ENCODE measurements at places on chromosomes 1 and 21.

DNA sequence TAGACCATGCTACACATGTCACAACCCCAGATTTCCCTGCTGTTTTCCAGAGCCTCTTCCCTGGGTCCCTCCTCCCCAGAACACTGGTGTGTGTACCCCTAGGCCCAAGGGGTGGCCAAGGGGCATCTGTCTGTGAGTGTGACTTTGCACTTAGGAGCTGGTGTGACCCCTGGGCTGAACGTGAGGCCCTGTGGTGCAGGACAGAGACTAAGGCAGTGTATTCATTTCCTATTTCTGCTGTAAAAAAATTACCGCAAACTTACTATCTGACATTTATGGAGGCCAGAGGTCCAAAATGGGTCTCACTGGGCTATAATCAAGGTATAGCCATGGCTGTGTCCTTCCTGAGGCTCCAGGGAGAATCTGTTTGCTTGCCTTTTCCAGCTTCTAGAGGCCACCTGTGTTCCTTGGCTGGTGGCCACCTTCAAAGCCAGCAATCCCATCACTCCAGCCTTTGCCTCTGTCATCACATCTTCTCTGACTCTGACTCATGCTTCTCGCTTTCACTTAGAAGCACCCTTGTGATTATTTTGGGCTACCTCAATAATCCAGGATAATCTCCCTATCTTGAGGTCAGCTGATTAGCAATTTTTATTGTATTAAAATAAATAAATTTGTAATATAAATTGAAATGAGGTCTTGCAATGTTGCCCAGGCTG lies 24.0 kb upstream of the ELOA start:
- DNase-seq, result no peak

GRCh38 chr1:147794570-147794969 lies 34.2 kb upstream of the GJA5 start:
- no peak for DNase-seq

- DNase-seq, result no peak
Observed at GRCh38 chr1:98078596-98078995, 157.8 kb upstream of the DPYD start.

- no peak for DNase-seq
Observed at GRCh38 chr1:14699620-14700019, 101.1 kb downstream of the KAZN start.

GRCh38 chr1:93753791-93754763 lies 72.4 kb upstream of the BCAR3 start:
- no peak for DNase-seq

- no peak for DNase-seq
Observed at GRCh38 chr1:208541225-208541855, 297.2 kb upstream of the PLXNA2 start.

GRCh38 chr1:18201997-18202719 lies 94.6 kb downstream of the IGSF21 start:
- no peak for DNase-seq

DNA sequence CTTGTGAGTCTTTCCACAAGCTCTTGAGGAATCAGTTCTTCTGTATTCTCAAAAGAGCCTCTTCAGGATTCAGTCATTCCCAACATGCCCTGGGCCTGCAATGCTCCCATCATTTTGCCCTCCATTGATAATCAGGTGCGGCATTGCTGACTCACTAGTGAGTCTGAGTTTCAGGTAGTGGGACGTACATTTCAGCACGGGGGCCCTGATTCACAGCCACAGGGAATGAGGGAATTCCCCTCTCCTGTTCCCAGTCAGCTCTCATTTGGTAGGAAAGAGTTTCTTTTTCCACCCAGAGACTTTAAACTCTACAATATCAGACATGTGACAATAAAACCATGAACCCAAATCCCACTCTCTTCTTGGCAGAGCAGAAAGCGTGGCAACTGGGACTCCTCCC lies 3.7 kb upstream of the IRF6 start:
- no peak for DNase-seq

GRCh38 chr1:114718661-114719423 lies 2.3 kb upstream of the NRAS start:
- no peak for DNase-seq

DNA sequence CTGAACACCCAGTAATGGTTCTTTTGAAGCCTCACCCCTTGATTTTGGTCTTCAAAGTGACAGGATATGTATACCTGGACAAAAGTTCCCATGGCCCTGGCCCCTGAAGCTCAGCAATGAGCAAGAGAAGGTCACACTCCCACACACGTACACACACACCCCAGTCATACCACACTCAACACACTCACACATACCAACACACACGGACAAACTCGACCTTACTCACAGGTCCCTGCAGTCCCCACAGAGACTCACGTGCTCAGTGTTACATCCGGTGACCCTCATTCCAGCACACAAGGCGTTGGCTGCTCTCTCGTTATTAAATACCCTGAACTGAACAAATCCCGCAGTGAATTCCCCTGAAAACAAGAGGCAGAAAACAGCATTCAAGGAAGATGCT lies 5.9 kb downstream of the ITLN1 start:
- DNase-seq, result no peak

- DNase-seq, result no peak
Observed at GRCh38 chr1:153776352-153776751, 1.1 kb downstream of the SLC27A3 start.

- no peak for DNase-seq
Observed at GRCh38 chr1:96020378-96020777, 701.2 kb upstream of the PTBP2 start.

GRCh38 chr1:181779343-181779742 lies 282.2 kb downstream of the ZNF648 start:
- DNase-seq, result no peak

DNA sequence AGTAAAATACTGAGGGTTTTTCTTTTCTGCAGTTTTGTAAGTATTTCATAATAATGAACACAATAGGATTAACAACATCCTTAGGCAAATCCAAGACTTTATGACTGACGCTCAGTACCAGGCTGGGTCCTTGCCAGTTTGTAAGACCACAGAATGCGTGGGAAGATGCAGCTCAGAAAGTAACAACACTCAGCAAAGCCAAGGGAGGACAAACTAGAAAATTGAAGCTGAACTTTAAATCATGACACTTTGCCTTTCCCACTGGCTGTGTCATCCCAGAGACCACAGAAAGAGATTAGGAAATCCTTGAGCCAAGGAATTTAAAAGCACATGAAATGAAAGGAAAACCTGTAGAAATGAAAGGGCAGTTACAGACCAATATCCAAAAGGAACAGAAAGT lies 426.3 kb upstream of the CHRM3 start:
- no peak for DNase-seq

DNA sequence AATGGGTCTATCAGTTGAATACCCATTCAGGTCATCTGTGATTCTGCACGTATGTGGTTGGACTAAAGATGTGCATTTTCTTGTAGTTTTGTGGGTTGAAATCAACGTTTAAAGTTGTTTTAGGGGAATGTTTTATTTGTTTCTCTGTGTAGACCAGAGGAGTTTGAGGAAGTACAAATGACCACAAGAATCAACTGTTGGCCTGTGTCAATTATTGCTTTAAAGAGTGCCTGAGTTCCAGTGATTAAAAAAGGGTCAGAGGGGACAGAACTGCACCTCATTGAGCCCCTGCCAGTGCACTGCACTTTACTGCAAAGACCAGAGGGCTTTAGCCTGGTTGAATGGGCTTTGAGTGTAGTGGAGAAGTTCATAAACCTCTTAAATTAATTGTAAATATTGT lies 190.3 kb downstream of the VPS13D start:
- DNase-seq, result no peak

- DNase-seq, result no peak
Observed at GRCh38 chr1:225595974-225596551, 56.9 kb downstream of the ENAH start.

- no peak for DNase-seq
Observed at GRCh38 chr1:16903458-16903796, 7.6 kb downstream of the RNU1-2 start.

DNA sequence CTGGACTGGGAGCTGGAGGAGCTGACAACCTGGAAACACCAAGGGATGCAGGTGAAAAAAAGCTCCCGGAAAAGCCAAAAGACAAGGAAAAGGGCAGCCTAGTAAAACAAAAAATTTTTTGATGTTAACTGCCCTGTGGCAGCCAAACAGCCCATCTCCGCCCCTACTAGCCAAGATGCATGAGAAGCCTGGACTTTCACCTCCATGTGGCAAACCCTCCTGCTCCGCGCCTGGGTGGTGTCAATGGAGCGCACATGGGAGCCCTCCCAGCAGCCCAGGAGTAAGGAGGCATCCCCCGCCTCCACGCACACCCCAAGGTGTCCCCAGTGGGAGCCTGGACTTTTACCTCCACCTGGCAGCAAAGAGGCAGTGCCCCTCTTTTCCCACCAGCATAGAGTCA lies 30.5 kb downstream of the LEMD1 start:
- no peak for DNase-seq

DNA sequence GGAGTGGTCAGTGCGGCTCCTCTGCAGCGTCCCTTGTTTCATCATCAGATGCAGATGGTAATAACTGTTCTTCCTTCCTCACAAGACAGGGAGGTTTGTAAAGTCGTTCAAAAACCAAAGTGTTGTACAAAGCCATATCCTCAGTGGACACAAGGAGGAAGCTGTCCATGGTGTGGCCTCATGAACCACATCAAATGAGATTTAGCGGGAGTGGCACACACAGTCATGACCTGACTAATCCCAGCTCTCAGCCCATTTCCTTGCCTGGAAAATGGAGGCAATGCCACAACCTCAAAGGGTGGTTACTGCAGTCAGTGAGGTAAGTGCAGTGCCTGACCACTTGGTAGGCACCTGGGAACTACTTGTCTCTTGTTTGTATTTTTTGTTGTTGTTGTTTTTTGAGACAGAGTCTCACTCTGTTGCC lies 13.4 kb downstream of the ENTREP3 start:
- no peak for DNase-seq

GRCh38 chr1:174239541-174239940 lies 80.2 kb downstream of the RABGAP1L start:
- DNase-seq, result no peak

DNA sequence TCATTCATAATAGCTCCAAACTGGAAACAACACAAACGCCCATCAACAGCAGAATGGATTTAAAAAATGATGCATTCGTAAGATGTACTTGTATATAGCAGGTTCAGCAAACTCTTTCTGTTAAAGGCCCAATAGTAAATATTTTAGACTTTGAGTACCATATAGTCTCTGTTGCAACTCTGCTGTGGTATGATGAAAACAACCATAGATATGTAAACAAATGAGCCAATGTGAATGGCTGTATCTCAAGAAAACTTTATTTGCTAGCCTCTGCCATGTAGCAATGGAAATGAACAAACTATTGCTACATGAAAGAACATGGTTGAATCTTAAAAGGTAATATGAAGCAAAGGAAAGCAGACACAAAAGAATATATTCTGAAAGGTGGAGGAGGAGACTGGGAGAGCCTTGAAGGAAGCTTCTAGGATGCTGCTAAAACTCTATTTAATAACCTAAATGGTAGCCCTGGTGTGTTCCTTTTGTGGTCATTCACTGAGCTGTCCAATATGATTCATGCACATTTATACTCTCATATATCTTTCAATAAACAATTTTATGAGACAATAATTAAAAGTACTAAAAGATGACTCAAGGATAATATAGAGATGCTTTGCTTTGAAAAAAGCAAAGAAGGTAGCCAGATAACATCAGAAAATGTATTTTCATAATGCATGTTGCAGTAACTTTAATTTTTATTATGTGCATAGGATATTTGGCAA lies 29.1 kb upstream of the FMO3 start:
- no peak for DNase-seq

DNA sequence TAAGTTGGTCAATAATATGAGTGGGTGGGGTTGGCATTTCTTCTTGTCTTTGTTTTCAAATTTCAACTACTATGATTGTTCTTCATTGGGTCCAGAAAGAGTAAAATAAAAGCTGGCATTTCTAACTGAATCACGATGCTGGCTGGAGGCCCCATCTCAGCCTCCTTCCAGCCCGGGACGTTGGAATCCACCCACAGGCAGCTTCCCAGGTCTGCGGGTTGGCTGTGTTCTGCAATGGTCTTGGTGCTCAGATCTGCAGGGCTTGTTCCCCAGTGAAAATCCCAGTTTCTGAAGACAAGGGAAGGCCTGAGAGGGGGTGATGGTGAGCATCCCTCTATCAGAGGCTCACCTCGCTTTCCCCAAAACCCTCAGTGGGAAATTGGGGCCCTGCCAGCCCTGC lies 54.7 kb upstream of the ARHGEF16 start:
- DNase-seq, result no peak

DNA sequence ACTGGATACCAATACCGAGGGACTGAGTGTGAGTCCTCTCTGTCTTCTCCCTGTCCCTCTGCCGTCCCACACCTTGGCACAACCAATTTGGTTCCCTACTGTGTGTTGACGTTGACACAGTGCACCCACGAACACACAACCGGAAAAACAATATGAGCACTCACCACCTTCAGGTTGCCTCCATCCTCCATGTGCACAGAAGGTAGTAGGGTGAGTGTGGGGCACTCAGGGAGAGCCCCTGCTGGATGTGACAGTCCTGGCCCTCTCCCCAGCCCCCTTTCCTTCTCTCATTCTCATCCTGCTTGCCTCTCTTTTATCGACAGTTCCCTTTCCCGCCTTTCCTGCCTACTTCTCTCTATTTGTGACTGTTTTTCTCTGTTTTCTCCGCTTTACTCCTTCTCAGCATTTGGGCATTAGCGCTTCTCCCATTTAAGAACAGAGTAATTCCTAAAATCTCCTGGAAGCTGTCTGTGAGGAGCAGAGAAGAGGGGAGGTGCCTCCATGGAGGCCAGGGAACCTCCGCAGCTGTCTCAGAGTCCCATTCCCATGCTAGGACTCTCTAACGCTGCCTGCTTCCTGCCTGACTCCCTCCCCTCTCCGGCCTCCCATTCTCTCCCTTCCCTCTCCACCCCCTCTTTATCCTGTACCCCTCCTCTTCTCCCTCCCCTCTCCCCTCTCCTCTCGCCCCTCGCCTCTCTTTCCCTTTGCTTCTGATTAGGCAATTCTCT lies 16.4 kb downstream of the CADM3 start:
- no peak for DNase-seq

DNA sequence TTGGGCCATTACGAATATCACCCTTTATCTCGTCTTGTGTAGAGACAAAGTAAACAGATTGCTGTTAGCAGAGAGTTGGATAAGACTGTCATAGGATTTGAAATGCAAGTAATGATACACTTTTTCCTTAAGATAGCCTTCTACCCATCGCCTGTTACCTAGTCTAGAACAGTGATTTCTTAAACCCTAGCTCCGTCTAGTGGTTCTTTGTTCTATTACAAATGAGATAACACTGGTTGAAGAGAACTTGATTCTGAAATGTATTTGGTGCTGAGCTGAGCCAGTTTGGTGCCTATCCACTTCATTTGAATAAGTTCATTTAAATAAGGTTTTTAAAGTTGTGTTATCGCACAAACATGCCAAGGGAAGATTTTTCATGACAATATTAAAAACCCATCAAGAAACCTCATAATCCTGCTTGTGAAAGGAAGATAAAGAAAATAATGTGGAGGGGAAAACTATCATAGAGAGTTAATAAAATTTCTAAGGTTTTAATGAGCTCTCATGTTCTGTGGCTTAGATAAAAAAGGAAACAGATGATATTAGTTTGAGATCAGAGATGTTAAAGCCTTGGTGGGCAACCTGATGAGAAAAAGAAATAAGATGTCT lies 1.5 kb upstream of the KCNH1 start:
- DNase-seq, result no peak

GRCh38 chr1:20191266-20191825 lies 5.0 kb upstream of the PLA2G2C start:
- DNase-seq, result no peak

GRCh38 chr1:229478852-229479251 lies 29.3 kb downstream of the NUP133 start:
- DNase-seq, result no peak

GRCh38 chr1:25743164-25744139 lies 56.5 kb upstream of the SELENON start:
- no peak for DNase-seq
